ENCODE measurements at places on chromosomes 5 and 9.

- DNase-seq = no peak
These were observed 1.2 kb upstream of the MZB1 start for GRCh38 chr5:139390639-139391569.

GRCh38 chr9:106177216-106177615, 482.9 kb downstream of the TMEM38B start:
- DNase-seq = no peak

- DNase-seq = no peak
These were observed 65.2 kb downstream of the RAPGEF1 start for GRCh38 chr9:131674425-131675421.

DNA sequence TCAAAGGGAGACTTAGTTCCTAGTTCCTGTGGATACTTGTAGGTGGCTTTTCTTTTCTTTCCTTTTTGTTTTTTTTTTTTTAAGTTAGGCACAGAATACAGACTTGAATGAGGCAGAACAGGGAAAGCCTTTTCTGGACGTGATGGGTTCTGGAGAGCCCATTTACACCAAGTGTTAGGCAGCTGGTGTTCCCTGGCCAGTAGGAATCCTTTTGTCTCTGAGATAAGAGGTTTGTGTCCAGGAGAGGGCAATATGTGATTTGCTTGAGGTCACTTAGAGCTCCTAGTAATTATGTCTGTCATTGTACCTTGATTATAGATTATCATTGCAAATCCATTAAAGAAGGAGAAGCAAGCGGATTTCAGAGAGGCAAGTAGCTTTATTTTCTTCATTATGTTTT, 9.1 kb downstream of the MEGF10 start:
- DNase-seq = no peak

GRCh38 chr9:128936171-128936865, 11.1 kb downstream of the DOLK start:
- DNase-seq = peak; percentile 7

DNA sequence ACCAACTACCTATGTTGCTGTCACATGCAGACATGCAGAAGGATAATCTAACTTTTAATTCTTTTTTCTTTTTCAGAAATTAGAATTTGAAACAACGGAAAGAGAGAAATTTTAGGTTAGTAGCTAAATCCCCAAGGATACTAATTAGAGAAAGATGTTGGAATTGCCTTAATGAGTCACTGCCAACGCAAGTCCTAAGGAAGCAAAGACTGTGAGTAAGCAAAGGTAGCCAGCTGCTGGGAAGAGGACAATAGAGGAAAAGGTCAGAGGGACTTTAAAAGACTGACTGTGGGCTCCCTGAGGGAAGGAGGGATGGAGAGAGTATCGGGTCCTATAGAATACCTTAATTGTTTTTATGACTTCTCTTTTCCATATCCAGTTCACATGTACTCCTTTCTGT, 461.9 kb upstream of the PAPPA start:
- DNase-seq = no peak

DNA sequence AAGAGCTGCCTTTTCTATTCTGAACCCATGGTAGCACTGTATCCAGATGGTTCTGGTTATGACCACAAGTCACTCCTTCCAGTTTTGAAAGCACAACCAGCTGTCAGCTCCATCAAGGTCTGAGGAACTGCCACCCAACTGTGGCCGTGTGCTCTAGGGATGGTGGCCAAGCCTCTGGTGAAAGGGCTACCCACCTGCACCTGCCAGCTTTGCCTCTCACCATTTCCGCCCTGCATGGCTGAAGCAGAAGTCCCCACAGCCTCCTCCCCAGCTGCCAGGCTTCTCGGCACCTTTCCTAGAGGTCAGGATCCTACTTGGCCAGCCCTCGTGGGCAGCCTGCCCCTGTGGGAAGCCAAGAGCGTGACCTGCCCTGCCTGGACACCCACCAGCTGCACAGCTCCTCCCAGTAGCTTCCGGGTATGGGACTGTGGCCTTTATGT, 16.8 kb downstream of the SEMA5A start:
- no peak for DNase-seq

DNA sequence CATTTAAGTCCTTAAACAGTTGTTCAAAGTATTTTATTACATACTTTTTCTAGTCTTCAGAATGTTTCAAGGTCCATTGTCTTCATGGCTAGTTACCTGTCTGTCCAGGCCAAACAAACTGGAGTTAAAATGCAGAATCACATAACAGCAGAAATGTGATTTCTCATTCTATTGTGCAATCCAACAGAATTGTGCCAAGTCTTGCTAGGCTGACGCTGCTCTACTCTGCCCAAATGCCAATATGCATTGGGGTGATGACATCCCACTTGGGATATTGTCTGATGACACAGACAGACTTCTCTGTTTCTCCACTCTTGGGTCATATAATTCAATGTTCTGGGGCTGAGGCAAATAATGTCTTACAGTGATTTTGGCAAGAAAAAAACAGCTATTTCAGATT, 5.2 kb upstream of the SLC22A5 start:
- DNase-seq = no peak

DNA sequence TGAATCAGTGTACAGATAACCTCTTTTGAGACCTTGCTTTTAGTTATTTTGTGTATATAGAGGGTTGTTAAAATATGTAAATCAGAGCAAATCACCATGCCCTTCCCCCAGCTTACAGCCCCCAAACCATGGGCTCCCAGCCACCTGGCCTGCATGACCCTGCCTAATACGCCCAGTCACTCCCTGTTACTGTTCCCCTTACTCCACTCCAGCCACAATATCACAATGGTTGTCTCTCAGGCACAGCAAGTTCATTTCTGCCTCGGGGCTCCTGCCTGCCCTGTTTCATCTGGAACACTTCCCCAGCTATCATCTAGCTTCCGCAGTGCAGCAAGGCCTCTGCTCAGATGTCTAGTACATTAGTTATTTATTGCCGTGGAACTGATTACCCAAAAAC, 5.0 kb upstream of the CARD19 start:
- no peak for DNase-seq

DNA sequence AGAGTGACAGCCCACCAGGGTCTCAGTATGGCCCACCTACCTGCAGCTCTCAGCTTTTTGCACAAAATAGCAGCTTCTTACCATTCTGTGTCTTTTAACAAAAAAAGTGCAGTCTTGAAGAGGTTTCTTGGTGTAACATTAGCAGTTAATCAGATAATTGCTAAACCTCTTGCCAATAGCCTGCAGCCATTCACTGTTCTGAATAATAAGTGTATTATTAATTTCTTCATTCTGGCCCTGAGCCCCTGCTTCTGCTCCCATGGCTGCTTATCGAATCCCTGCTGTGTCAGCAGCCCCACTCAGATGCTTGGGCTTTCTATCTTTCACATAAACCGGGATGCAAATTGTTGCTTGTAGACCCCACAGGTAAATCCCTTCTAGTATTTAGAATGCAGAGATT, 485.9 kb downstream of the CAAP1 start:
- DNase-seq = no peak

GRCh38 chr9:113963017-113963620, 87.0 kb downstream of the ZNF618 start:
- DNase-seq = peak; percentile 65

DNA sequence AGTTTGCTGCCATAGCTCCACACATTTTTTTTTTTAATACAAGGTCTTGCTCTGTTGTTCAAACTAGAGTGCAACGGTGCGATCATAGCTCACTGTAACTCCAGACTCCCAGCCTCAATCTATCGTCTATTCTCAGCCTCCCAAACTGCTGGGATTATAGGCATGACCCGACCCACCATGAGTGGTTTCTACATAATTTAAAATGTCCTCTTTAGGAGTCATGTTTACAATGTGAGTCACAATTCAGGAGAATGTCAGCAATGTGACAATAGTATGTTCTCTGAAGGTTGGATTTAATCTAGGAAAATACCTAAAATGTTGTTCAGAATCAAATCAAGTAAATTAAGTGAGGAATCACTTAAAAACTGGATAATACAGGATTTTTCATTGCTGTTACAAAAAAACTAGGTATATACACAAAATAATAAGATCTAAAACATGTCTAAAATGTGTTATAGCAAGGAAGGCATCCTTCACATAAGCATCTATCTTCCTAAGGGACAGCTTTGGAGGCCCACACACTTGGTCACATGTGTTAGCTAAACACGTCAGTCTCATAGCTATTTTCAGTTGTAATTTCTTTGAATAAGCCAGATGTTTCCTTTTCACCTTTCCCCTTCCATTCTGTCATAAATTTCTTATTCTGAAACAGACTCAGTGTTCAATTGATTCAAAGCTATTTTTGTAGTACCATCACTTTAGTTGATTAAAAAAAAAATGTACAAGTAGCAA, 30.0 kb upstream of the ELAVL2 start:
- no peak for DNase-seq

DNA sequence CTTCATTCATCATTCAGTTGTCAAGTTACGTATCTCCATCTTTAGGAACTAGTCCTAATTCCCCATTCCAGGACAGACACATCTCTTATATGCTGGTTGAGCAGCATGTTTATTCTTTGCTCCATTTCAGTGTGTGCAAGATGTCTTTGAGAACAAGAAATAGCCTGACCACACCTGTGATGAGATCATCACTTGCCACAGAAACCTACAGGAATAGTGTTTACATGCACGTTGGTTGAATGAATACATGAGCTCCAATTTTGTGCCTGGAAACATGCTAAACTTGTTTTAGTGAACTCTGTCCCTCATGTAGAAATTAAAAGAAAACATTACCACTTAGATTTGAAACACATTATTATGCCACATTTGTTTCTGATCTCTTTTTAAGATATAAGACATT, 489.1 kb downstream of the CDH18 start:
- no peak for DNase-seq

GRCh38 chr9:5580650-5581049, 48.3 kb upstream of the RIC1 start:
- DNase-seq = no peak

DNA sequence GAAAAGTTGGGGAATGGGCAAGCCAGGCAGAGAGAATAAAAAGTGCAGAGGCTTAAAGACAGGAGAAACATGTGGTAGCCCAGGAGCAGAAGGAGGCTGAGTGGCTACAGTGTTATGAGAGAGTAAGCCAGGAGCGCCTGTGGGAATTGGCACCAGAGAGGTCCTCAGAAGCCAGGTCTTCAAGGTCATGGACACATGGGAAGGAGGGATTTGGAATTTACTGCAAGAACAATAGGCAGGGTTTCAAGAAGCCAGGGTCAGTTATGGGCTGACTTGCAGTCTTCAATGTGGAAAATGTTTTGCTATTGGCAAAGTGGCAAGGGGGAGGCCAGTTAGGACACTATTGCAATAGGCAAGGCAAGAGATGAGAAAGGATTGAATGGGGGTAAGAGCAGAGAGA, 29.3 kb downstream of the ERAP1 start:
- DNase-seq = no peak

DNA sequence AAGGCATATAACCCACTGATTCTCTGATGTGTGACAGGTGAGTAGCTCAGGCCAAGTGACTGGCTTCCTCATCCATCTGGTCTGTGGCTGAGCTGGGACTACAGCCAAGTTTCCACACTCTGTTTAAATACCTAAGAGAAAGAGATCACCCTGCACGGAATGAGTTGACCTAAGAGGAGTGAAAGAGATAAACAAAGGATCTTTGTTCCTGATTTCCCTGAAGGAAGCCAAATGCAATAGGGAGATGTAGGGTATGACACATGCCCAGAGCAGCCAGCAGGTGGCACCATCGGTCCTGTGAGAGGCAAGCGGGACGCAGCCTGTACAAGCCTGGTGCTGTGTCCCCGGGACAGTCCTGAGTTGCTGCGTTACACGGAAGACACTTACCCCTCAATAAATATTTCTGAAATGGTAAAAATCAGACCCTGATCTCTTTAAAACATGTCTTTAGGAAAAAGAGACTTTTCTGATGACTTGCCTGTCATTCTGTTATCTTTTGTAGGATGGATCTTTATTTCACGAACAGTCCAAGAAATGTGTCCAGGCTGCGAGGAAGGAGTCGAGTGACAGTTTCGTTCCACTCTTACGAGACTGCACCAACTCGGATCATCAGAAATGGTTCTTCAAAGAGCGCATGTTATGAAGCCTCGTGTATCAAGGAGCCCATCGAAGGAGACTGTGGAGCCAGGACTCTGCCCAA, 41.1 kb downstream of the GALNT12 start:
- DNase-seq = peak; percentile 83

GRCh38 chr9:97900103-97900737, 22.1 kb downstream of the TRMO start:
- no peak for DNase-seq

DNA sequence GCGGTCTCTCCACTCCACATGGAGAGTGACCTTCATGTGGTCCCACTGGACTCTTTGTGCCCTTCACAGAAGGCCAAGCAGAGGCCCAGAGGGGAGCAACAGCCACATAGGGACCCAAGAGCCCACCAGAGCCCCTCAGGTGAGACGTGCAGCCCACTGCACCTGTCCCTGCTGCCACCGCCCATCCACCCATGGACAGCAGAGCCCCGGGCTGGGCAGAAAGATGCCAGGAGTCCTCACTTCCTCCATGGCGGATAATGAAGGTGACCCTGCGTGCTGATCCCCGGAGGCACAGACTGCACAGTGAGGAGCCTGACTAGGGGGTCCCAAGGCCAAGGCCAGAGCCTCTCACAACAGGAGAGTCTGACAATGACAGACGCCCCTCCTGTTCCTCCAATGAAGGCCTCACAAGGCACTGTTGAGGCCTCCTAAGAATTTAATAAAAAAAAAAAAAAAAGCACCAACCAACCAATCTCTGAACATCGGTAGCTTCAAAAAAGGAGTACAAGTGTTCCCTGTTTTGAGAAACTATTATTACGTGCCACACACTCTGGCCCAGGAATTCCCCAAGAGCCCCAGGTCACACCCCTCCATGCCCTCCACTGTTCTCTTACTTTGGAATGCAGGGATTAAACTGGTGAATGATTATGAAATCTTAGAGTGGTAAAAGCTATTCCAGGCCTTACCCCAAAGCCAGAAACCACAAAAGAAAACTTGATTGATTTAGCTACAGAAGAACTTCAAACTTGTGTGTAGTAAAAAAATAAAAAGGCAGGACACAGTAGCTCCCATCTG, 2.8 kb upstream of the PPP1R26 start:
- no peak for DNase-seq

- no peak for DNase-seq
These were observed 69.8 kb upstream of the EGFLAM start for GRCh38 chr5:38188591-38188990.

- DNase-seq = no peak
These were observed 19.4 kb downstream of the GARNL3 start for GRCh38 chr9:127283917-127284497.

GRCh38 chr9:104899759-104900247, 28.2 kb downstream of the ABCA1 start:
- DNase-seq = no peak

- DNase-seq = no peak
These were observed 45.1 kb downstream of the ERGIC1 start for GRCh38 chr5:172878933-172879752.

- no peak for DNase-seq
These were observed 445.3 kb downstream of the NTRK2 start for GRCh38 chr9:85114799-85115198.

GRCh38 chr5:149550594-149551226, 529 bp downstream of the CSNK1A1 start:
- DNase-seq = peak; percentile 33

GRCh38 chr9:96437454-96437853, 12.5 kb upstream of the HABP4 start:
- no peak for DNase-seq

GRCh38 chr5:80747922-80748321, 93.1 kb upstream of the DHFR start:
- DNase-seq = no peak

GRCh38 chr9:112166176-112167140, 8.6 kb downstream of the SUSD1 start:
- DNase-seq = no peak

Data from GM13976 (cell line).